Upper lobe of left lung (tissue), 6 donors: ENCODE measurements at places on chromosomes 1 and 21. TPM values are rescaled to one million over a fixed set of nuclear protein-coding genes. Genes with fewer than 3 reads are reported as not detected.
A peak's percentile ranks its signal among the peaks of the same experiment; 100 is the strongest.

Gene DNAJC28
- 2.1 TPM for total RNA-seq

Gene CAMTA1
- 38.8 TPM for total RNA-seq

Gene MAP1LC3C
- not detected for total RNA-seq

DNA sequence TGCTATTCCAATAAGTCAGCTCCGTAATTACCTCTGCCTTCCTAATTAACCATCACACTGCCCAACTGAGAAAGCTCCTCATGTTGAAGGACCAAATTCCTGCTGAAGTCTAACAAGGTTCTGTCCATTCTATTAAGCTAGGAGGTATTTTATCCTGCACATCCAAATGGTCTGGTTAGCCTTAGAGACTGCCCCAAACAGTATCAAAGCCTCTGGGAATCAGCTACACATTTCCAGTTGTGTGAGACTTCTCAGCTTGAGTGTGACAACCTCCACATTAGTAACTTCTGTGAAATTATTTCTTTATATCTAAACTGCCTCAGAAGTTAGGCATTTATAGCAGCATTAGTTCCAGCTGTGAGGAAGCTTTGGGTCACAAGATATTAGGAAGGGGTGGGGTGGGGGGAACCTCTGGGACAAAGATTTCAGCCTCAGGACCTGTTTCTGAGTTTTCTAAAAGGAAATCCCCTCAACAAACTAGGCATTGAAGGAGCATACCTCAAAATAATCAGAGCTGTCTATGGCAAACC, 150.5 kb upstream of the DUSP10 start:
- DNase-seq, result no peak
- no peak overlapping the region for H3K4me3 ChIP-seq
- H3K27ac ChIP-seq, result no peak overlapping the region

- peaks cover 5% of the 10 kb centered on the region for H3K4me1 ChIP-seq
- no peaks in the 10 kb centered on the region for H3K27me3 ChIP-seq
- peaks cover 6% of the 10 kb centered on the region for H3K36me3 ChIP-seq
- no peak overlapping the region for H3K4me3 ChIP-seq
Observed at GRCh38 chr1:209617047-209617673, 33.6 kb downstream of the CAMK1G start.

GRCh38 chr1:43766086-43766784, 58.9 kb downstream of the ST3GAL3 start:
- H3K27me3 ChIP-seq, result no peaks in the 10 kb centered on the region
- no peak for DNase-seq
- no peak overlapping the region for H3K27ac ChIP-seq
- H3K4me3 ChIP-seq, result no peak overlapping the region
- no peaks in the 10 kb centered on the region for H3K36me3 ChIP-seq

GRCh38 chr1:58251430-58252073, 295.0 kb downstream of the OMA1 start:
- peaks cover 22% of the 10 kb centered on the region for H3K4me1 ChIP-seq
- no peak overlapping the region for H3K4me3 ChIP-seq
- peaks cover 21% of the 10 kb centered on the region for H3K27me3 ChIP-seq
- no peaks in the 10 kb centered on the region for H3K36me3 ChIP-seq
- DNase-seq, result no peak

GRCh38 chr21:34192646-34193285, 119.4 kb downstream of the MRPS6 start:
- no peaks in the 10 kb centered on the region for H3K4me1 ChIP-seq
- DNase-seq, result no peak
- no peak overlapping the region for H3K27ac ChIP-seq
- H3K27me3 ChIP-seq, result no peaks in the 10 kb centered on the region
- no peak overlapping the region for H3K4me3 ChIP-seq

DNA sequence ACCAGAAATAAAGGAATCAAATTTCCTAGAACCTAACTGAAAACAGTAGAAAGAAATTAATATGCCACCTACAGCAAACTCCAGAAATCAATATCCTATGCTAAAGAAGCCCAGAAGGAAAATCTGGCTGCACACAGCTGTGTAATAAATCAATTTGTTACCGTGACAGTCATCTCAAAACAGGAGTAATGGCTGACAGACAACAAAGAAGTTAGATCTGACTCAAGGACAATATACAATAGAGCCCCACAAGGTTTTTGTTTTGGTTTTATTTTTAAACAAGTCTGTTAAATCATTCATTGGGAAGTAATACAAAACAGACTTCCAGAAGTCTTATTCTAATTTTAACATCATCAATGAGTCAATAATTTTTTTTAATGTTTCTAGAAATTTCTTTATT, 168.4 kb downstream of the RERE start:
- peaks cover 47% of the 10 kb centered on the region for H3K4me1 ChIP-seq
- H3K27me3 ChIP-seq, result no peaks in the 10 kb centered on the region
- no peak for DNase-seq
- H3K27ac ChIP-seq, result no peak overlapping the region
- H3K4me3 ChIP-seq, result no peak overlapping the region

DNA sequence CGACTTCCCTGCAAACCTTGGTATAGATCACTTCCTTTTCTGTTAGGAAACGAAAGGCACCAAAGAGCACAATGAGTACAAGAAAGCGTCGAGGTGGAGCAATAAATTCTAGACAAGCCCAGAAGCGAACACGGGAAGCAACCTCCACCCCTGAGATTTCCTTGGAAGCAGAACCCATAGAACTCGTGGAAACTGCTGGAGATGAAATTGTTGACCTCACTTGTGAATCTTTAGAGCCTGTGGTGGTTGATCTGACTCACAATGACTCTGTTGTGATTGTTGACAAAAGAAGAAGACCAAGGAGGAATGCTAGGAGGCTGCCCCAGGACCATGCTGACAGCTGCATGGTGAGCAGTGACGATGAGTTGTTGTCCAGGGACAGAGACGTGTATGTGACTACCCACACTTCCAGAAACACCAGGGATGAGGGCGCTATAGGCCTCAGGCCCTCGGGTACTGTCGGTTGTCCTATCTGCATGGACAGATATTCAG, 18.5 kb downstream of the FAM89A start:
- no peak for DNase-seq
- H3K4me3 ChIP-seq, result no peak overlapping the region
- no peaks in the 10 kb centered on the region for H3K27me3 ChIP-seq
- no peaks in the 10 kb centered on the region for H3K36me3 ChIP-seq
- H3K27ac ChIP-seq, result peak overlapping the region; percentile 79

DNA sequence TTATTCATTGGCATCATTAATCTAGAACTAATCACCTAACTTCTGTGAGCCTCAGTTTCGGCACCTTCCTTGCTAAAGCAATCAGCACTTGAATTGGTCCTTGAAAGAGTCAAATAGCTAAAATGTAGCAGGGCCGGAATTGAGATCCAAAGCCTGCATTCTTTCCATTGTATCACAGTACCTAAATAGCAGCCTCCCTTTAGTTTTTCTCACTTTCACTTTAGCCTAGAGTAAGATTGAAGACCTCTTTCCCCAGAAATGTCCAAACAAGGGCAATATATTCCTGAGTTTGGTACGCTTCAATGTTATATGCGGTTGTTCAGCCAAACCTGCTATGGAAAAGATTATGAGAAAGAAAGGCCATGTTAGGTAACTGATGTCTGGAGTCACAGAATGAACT, 121.9 kb upstream of the BMP8A start:
- H3K36me3 ChIP-seq, result peaks cover 79% of the 10 kb centered on the region
- no peak for DNase-seq
- H3K4me3 ChIP-seq, result no peak overlapping the region
- H3K4me1 ChIP-seq, result no peaks in the 10 kb centered on the region
- no peaks in the 10 kb centered on the region for H3K27me3 ChIP-seq

Gene LCK
- 25.1 TPM for total RNA-seq

Gene CACNA1S
- not detected for total RNA-seq

DNA sequence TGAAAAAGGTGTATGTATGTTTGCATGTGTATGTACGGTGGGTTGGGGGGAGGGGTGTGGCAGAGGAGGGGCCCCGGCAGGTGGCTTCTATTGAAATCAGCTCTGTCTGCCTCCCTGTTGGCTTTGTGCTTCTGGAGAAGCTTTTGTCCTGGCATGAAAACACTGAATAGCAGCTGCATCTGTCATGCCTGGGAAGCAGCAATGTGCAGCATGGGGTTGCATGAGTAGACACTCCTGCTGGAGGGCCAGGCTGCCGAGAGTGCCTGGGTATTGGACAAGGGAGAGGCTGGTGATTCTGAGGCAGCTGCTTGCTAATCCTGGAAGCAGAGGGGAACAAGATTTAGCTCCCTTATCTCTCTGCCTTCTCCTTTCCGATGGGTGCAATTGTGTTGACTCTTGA, 20.5 kb downstream of the MAPKAPK2 start:
- H3K4me3 ChIP-seq, result no peak overlapping the region
- no peaks in the 10 kb centered on the region for H3K36me3 ChIP-seq
- H3K27me3 ChIP-seq, result no peaks in the 10 kb centered on the region
- no peak for DNase-seq
- H3K27ac ChIP-seq, result no peak overlapping the region

Gene APCS
- total RNA-seq, result not detected

Gene S100A12
- total RNA-seq, result 11.5 TPM

Gene TNFSF4
- 1.1 TPM for total RNA-seq

Gene MRPL20
- 103 TPM for total RNA-seq

DNA sequence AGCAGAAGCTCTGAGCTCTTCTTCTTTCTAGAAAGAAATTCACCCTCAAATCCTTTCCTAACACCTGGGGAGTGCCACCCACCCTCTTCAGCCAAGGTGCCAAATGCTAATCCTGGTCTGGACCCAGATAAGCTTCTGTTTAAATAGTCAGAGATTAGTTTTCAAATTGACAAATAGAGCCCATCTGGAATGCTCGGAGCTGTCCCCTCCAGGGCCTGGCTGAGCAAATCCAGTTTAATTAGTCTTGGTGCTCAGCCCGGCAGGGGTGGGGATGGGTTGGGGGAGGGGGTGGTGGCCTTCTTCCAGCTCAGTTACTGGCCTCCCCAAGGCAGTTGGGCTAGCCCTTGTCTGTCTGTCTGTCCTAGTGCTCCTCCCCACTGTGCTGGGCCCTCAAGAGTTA, 269.5 kb downstream of the GRIK3 start:
- no peak overlapping the region for H3K4me3 ChIP-seq
- no peak overlapping the region for H3K27ac ChIP-seq

Gene FBXO2
- 12.4 TPM for total RNA-seq

GRCh38 chr1:219304227-219305226, 130.8 kb downstream of the LYPLAL1 start:
- no peaks in the 10 kb centered on the region for H3K27me3 ChIP-seq
- no peak for DNase-seq

DNA sequence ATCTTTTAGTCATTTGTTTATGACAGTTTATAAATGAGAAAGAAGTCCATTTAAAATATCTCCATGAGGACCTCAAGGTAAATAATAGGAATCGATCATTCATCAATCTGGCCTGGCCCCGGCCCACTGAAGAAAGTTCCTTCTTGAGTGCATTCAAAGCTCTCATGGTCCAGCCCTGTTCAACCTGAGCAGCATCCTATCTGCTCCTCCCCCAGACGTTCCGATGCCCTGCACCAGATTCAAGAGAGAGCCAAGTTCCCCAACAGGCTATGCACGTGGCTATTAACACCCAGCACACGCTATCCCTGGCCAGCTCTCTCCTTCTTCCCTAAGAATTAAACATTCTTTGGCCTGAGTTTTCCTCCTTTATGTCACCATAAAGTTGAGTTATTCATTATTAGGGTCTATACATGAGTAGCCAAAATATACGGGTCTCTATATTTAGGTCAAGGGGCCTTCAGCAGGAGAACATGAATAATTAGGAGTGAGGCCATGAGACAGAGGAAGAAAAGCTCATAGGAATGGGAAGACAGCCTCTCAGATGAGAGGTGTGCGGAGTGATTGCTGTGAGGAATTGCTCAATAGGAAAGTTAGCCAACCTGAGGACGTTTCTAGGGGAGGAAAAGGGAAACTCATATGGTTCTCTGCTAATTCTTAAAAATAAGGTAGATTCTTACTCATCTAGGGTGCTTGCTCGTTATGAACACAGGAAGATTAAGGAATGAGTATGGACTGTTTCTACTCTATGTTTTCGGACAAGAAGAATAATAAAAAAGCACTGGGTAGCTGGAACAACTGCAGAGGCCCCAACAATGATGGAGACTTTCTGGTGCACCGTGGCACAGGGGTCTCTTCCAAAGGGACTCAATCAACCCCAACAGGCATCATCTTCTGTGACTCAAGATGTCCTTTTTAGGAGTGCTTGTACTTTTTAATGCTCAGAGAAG, 23.6 kb downstream of the RUNX1 start:
- no peaks in the 10 kb centered on the region for H3K27me3 ChIP-seq
- H3K27ac ChIP-seq, result peak overlapping the region; percentile 77
- H3K36me3 ChIP-seq, result no peaks in the 10 kb centered on the region
- H3K4me1 ChIP-seq, result peaks cover 14% of the 10 kb centered on the region
- DNase-seq, result no peak
- H3K4me3 ChIP-seq, result no peak overlapping the region

Gene ZNF496
- 30.4 TPM for total RNA-seq

DNA sequence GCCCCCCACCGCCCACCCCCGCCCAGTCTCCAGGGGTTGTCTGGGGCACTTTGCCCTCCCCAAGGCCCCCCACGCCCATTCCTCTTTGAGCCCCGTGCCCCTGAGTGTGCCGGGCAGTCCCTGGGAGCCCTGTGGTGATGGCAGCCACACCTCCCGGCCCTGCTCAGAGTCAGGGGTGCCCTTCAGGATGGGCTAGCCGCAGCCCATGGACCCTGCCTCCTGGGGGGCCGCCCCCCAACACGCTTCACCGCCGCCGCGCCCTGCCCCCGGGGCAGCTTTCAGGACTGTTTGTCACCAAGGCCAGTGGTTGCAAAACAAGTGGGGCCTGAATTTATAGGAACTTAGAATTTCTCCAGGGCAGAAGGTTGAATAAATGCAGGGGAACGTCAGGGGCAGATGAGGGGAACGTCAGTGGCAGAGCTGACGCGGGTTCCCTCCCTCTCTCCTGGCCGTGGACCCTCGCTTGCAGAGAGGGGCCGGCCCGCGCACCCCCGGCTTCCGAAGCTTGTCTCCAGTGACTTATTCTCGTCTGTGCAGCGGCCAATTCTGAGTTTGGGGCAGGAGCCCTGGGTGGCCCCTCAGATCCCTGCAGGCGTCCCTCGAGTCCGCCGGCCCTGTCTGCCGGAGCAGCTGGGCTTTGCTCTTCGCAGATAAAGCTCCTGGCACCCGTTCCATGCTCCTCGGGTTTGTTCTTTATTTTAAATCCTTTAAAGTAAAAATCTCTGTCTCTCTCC, 41.2 kb upstream of the ADARB1 start:
- no peak overlapping the region for H3K4me3 ChIP-seq
- H3K4me1 ChIP-seq, result peaks cover 23% of the 10 kb centered on the region
- no peaks in the 10 kb centered on the region for H3K36me3 ChIP-seq
- H3K27ac ChIP-seq, result peak overlapping the region; percentile 74
- DNase-seq, result peak; percentile 88
- H3K27me3 ChIP-seq, result no peaks in the 10 kb centered on the region

- H3K27me3 ChIP-seq, result no peaks in the 10 kb centered on the region
- DNase-seq, result no peak
- no peak overlapping the region for H3K4me3 ChIP-seq
- H3K36me3 ChIP-seq, result no peaks in the 10 kb centered on the region
Observed at GRCh38 chr1:187630653-187631380, 802.1 kb downstream of the PLA2G4A start.

DNA sequence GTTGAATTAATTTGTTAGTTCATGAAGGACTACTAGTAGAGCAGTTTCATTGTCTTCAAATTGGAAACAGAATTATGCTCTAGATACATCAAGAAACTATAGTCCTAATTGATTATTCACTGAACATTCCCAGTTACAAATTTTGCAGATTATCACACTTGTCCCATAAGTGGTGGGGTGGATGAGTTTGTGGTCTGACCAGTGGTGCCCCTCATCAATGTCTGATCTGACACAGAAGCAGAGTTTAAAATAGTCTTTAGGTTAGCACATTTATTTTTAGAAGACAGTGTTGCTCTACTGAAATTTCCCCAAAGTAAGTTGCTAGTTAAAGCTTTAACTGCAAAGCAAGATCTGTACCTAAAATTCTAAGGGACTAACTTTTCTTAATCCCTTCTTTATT, 42.9 kb downstream of the INKA2 start:
- no peaks in the 10 kb centered on the region for H3K4me1 ChIP-seq
- no peak overlapping the region for H3K4me3 ChIP-seq
- no peak for DNase-seq
